Large intestine (tissue), 12 donors: ENCODE measurements at places on chromosomes 1 and 21. TPM values are rescaled to one million over a fixed set of nuclear protein-coding genes. Genes with fewer than 3 reads are reported as not detected.

GRCh38 chr1:17629460-17629859, 90.0 kb downstream of the ARHGEF10L start:
- no peak for DNase-seq

DNA sequence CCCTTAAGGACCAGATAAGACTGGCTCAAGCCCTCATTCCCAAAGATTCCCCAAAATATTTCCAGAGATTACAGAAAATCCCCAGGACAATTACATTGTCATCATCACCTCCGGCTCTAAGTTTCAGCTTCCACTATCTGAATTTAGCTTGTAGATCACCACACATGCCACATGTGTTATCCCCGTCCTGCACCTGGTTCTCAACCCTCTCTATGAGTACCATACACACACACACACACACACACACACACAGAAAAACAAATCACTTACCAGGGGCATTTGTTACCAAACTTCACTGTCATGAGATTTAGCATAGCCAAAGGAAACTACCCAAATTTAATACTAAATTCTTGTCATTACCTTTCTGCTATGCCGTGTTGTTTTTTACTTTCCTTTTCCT, 15.4 kb upstream of the TSPAN1 start:
- no peak for DNase-seq

CADM3 gene
- 14.5 TPM for polyA plus RNA-seq

UTS2 gene
- polyA plus RNA-seq, result 0.36 TPM

GFI1 gene
- 5.0 TPM for polyA plus RNA-seq

DNA sequence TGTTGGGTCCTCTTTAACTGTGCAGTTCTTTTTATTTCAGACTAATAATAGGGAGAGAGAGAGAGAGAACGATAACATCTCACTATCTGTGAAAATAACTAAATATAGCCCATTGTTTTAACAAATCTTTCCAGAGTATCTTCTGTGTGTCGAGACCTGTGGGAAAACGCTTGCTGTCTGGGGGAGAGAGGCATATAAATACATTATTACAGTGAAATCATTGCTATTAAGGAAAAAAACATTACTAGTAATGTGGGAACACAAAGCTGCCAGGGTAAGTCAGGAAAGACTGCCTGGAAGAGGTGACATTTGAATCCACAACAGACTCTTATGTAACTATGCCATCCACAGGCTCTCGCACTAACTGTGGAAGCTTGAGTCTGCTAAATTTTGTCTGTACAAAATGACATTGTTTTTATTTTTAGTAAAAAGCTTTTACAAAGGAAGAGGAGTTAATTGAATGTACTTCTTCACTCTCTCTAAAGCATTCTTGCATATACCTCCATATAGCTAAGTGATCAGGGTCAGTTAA, 59.8 kb upstream of the PGD start:
- no peak for DNase-seq

DNA sequence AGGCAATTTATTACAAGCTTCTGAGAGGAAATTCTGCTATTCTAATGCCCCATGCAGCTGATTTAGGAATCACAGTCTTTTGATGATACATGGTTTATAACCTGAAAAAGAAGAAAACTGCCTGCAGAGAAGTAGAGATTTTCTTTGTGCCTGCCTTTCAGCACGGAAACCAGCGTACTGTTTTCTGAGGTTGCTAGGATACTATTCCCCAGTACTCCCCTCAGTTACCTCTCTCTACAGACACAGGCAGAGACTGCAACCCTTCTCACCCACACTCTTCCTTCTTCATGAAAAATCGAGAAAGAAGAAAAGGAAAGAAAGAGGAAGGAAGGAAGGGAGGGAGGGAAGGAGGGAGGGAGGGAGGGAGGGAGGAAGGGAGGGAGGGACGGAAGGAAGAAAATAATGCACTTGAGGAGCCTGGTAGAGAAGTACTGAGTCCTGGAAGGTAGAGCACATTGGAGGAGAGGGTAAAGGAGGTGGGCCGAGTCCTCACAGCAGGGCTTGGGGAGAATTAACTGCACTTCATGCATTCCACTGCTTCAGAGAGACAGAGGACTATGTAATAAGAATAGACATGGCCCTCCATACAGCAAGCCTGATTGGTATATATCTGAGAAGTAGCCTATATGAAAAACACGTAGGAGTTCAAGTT, 21.9 kb downstream of the RGS2 start:
- no peak for DNase-seq

A3GALT2 gene
- polyA plus RNA-seq, result 0.10 TPM

- DNase-seq, result no peak
Observed at GRCh38 chr1:230002164-230002803, 64.8 kb upstream of the GALNT2 start.

RHD gene
- 1.5 TPM for polyA plus RNA-seq

GRCh38 chr1:231185391-231185790, 23.5 kb downstream of the TRIM67 start:
- DNase-seq, result no peak

DNA sequence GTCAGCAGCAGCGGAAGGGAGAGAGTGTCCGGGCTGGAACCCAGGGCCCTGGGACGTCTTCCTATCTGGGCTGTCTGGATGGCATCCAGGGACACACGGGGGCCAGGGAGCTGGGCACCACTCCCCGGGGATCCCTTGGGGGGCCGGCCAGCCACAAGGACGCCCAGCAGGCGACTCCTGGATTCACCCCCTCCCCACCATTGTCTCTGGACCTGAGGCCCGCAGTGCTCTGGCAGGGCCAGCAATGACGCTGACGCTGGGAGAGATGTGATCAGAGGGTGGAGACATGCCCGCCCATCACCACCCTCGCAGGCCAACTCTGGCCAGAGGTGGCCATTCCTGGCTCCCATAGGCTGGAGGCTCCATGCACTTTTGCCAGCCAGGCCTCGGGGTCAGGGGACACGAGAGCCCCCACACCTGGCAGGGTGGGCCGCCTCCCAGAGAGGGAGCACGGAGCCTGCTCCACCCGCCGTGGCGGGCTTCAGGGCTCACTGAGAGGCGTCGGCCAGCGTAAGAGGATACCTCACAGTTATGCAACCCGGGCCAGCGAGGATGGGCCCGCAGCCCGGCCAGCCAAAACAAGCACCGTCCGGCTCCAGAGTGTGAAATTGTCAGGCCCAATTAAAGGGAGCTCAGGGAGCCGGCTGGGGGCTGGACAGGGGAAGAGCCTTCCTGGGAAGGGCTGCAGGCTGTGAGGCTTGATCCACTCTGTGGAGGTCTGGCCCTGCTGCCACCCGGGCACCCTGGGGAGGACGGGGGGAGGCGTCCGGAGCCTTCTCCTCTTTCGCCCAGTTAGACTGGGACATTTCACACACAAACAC, 10.3 kb downstream of the ACTRT2 start:
- DNase-seq, result no peak

- DNase-seq, result no peak
Observed at GRCh38 chr1:193701759-193702158, 515.3 kb upstream of the B3GALT2 start.

DNA sequence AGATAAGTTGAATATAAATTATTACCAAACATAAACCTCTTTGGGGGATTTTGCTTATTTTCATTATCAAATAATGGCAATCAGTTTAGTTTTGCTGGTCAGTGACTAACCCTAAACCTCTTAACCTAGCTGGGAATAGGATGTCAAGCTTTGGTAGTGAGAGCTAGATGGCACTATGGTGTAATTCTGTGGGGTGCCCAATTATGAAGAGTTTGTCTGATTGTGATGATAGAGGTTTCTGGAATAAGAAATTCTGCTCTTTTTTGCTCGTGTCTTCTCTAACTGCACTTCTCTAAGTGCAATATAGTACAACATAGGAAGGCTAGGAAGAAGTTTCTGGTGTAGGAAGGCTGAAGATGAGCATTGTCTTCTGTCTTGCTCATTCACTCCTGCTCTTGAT, 59.8 kb downstream of the XCL1 start:
- DNase-seq, result no peak
